HT1080 (cell line): ENCODE measurements at places on chromosomes 11 and 22. TPM values are rescaled to one million over a fixed set of nuclear protein-coding genes. Genes with fewer than 3 reads are reported as not detected.

Gene SORL1
- total RNA-seq: 3.1 and 4.9 TPM in 2 replicates

Gene NRGN
- total RNA-seq: 9.1 and 17.5 TPM in 2 replicates

Gene DGCR6
- 0.57 and 0.88 TPM in 2 replicates for total RNA-seq

Gene OR2AT4
- total RNA-seq: 0.07 TPM in 1 of 2 replicates, not detected in the other

Gene TSSK2
- total RNA-seq: not detected in 2 replicates

Gene DLG2
- 0.23 and 0.34 TPM in 2 replicates for total RNA-seq

Gene KCNA4
- not detected in 2 replicates for total RNA-seq

Gene APOBEC3C
- total RNA-seq: 4.3 and 7.1 TPM in 2 replicates

Gene HORMAD2
- not detected in 2 replicates for total RNA-seq

Gene DMC1
- 0.03 TPM in 1 of 2 replicates, not detected in the other for total RNA-seq

Gene OR5P2
- total RNA-seq: not detected in 2 replicates

- DNase-seq: peak; percentile 73
Observed at GRCh38 chr11:7927635-7928034, 3.4 kb downstream of the OR10A6 start.

- DNase-seq: no peak
Observed at GRCh38 chr22:40270748-40271373, 75.4 kb upstream of the ADSL start.

DNA sequence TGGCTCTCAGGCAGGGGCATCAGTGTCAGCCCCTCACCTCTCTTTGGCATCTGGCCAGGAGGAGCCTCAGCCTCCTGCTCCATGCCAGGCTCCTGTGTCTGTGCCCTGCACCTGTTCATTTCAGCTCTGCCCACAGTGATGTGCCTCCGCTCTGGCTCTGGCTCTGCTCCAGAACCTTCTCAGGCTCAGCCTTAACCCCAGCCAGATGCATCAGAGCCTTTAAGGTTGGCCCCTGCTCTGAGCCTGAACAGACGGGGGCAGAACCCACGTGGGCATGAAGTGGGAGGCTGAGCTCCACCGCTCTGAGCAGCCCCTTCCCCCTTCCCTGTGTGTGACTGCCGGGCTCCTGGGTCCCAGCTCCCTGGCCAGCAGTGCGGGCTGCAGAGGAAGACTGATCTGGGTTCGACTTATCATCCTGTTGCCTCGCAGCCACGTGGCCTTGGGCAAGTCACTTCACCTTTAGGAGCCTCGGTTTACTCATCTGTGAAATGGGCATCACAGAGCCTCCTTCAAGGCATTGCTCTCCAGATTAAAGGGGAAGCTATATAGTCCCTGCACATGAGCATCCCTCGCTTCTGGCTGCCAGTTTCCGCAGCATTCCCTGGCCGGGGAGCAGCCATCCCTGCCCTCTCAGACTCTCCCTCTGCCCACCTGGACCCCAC is 44.7 kb upstream of the RTL6 start:
- no peak for DNase-seq

- DNase-seq: peak; percentile 94
Observed at GRCh38 chr11:115222218-115222862, 281.9 kb downstream of the CADM1 start.

GRCh38 chr11:88246696-88247095 is 71.5 kb upstream of the RAB38 start:
- DNase-seq: peak; percentile 75

DNA sequence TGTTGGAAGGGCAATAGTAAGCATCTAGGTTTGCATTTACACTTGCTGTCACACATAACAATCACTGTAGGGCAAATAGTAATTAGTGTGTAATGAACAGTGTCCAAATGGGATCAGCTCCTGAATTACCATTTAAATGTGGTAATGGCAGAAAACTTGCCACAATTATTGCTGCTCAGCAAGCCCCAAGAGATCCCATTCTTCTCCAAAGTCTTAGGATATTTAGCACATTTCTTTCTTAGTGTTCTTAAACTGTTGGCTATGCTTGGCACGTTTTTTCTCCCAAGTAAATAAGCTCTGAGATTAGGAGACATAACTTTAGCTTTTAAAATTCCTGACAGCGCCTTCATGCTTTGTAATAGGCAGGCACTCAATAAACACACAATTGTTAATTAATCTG is 1037.0 kb downstream of the DLG2 start:
- no peak for DNase-seq

DNA sequence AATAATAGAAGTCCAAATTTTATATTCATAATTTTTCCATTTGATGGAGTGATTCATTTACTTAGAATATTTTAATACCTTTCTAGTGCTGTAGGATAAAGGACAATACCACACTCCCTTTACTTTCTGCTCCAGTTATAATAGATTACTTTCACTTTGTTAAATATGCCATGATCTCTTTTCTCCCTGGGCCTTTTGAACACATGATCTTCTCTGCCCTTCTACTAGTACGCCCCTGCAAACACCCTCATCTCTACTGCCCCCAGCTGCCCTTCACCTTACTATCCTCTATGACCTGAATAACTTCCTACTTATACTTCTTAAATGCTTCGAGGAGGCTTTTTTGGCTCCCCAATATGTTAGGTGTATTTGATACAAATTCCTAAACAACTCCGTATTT is 177.3 kb downstream of the GUCY1A2 start:
- peak; percentile 20 for DNase-seq

DNA sequence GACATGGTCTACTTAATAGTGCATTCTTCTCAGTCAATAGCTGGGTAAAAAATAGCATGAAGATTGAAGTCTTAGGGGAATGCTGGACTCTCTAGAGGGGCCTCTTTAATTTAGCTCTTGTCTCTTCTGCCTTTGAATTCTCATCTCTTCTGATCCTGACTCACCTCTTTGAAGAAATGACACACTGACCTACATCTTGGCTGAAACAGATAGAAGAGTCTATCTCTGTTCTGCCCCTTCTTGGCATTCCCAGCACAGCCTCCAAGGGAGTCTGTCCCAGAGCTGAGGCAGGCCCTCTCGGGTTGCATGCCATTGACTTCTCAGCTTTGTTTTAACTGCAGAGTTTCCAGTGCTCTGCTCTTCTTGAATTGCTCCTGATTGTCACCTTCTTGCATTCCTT is 55.7 kb downstream of the PTPRJ start:
- peak; percentile 15 for DNase-seq

DNA sequence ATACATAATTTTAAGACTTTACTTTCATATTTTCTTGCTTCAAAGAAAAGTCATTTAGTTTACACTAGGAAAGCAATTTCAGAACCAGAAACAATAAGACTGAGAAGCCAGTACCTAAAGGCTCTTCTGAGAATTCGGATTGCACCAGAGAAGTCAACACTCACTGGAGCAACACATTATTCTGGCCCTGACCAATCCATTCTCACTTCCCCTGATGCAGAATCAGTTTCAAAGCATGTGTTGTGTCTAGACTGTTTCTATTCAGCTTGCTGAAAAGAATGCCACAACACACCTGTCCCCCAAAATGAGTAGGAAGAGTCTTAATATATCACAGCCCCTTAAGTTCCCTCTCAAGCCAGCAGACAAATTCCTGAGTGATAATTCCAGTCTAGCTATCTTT is 1074.3 kb upstream of the TENM4 start:
- DNase-seq: no peak

GRCh38 chr11:59900366-59901126 is 22.0 kb downstream of the OOSP3 start:
- DNase-seq: no peak

DNA sequence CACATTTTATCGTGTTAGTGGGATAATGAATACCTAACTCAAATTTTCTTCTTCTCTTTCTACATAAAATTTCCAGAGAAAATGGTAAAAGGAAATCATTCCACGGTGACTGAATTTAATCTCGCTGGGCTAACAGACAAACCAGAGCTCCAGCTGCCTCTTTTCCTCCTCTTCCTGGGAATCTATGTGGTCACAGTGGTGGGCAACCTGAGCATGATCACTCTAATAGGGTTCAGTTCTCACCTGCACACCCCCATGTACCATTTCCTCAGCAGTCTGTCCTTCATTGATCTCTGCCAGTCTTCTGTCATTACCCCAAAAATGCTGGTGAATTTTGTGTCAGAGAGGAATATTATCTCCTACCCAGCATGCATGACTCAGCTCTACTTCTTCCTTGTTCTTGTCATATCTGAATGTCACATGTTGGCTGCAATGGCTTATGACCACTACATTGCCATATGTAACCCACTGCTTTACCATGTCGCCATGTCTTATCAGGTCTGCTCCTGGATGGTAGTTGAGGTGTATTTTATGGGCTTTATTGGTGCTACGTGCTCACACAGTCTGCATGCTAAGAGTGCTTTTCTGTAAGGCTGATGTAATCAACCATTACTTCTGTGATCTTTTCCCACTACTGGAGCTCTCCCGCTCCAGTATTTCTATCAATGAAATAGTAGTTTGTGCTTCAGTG is 24.1 kb downstream of the OR10D3 start:
- no peak for DNase-seq

- peak; percentile 95 for DNase-seq
Observed at GRCh38 chr22:20656902-20657836, 116.7 kb upstream of the SERPIND1 start.

- peak; percentile 30 for DNase-seq
Observed at GRCh38 chr22:43151251-43152002, at the start of gene TSPO. TSS of gene TSPO (plus strand) at chr22:43151559. CDS start at chr22:43159239, 7,680 bp downstream.

- no peak for DNase-seq
Observed at GRCh38 chr11:46351148-46351547, 3.9 kb downstream of the DGKZ start.

- peak; percentile 52 for DNase-seq
Observed at GRCh38 chr11:86938900-86939880, 16.0 kb downstream of the FZD4 start.

GRCh38 chr11:120928627-120929026 is 95.3 kb upstream of the TBCEL start:
- DNase-seq: no peak

GRCh38 chr11:77039491-77040400 is 5.5 kb downstream of the B3GNT6 start:
- no peak for DNase-seq

DNA sequence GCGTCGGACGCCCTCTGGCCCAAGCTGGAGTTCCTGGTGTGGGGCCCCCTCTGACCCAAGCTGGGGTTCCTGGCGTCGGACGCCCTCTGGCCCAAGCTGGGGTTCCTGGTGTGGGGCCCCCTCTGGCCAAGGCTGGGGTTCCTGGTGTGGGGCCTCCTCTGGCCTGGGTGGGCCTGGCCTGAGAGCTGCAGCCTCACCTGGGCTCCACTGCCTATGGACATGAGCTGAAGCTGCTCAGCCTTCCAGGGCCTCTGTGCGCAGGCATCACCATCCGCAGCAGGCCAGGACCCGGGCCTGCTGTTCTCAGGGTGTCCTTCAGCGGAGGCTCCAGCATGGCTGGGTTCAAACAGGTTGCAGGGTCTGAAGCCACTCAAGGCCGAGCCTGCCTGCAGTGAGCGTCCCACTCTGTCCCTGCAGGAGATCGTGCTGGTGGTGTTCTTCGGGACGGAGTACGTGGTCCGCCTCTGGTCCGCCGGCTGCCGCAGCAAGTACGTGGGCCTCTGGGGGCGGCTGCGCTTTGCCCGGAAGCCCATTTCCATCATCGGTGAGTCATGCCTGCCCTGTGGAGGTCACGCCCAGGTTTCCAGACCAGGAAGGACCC is 125.5 kb downstream of the KCNQ1 start:
- DNase-seq: no peak

DNA sequence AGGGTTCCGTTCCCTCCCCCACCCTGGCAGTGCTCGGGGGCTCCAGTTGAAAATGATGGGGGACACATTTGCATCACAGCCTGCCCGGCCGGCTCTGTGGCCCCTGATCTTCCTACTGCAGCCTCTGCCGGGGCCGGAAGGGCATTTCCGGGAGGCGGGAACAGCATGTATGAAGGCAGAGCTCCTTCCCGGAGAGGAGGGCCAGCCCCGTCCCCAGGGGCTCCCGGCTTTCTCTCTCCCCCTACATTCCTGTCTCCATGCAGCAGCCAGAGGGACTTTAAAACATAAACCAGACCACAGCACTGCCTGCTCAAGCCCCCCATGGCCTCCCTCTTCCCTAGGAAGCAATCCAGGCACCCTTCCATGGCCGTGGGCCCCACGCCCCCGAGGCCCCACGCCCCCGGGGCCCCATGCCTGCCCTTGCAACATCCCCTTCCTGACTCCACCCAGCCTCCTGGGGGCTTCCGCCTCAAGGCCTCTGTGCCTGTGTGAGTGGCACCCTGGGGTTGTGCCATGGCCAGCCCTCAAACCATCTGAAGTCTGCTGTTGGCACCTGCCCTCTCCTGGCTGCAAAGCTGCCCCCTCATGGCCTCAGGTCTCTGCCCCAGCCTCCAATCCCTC is 73.1 kb downstream of the CDKN1C start:
- DNase-seq: no peak

- no peak for DNase-seq
Observed at GRCh38 chr11:42249956-42250355, 790.5 kb upstream of the LRRC4C start.
